Osteocyte (in vitro differentiated cells): ENCODE measurements at places on chromosomes 2 and 18. TPM values are rescaled to one million over a fixed set of nuclear protein-coding genes. Genes with fewer than 3 reads are reported as not detected.

GRCh38 chr2:98545591-98545990, 62.7 kb downstream of the COA5 start:
- no peak for DNase-seq

GRCh38 chr2:213107728-213108127, 43.7 kb downstream of the IKZF2 start:
- no peak for DNase-seq

DNA sequence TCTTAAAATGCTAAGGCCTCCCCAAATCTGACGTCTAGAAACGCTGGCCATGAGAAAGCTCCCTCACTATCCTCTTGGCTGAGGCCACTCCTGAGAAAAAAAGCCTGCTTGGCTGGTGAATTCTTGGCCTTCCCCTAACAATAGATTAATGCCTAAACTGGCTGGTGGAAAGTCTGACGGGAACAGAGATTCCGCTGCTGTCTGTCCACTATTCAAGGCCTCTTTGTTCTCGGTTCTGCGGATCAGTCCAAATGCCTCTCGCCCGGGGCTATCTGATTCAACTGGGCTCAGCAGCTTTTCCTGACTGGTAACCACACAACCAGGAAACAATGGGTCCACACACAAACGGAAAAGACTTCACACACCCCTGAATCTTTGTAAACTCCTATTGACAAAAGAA, 27.2 kb downstream of the PXDN start:
- DNase-seq = peak; percentile 34

DNA sequence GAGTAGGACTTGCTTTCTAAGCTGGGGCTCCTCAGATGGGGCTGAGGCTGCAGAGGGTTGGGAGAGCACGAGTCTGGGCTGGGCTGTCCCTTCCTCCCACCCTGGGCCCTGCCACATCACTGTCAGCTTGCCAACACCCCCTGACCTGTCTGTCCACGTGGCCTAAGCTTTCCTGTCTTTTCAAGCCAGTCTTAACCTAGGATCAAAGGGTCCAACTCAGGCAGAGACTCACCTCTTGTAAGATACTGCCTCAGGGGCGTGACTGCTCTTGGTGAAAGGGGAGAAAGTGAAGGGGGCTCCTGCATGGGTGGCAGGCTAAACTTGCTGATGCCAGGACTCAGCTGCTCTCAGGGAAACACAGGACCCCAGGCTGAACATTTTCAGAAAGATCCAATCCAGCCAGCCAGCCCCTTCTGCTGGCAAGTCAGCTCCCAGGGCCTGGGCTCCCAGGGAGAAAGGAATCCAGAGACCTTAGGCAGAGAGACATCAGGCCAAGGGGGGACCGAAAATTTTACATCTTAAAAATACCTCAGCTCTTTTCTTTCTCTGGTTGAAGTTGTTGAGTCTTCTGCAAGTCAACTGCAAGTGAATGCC, 144.2 kb upstream of the ID2 start:
- no peak for DNase-seq

- DNase-seq = no peak
These were observed 373.3 kb upstream of the GALNT5 start for GRCh38 chr2:156884216-156884615.

The LOXL3 gene
- total RNA-seq = 58.1 and 62.1 TPM in 2 replicates

DNA sequence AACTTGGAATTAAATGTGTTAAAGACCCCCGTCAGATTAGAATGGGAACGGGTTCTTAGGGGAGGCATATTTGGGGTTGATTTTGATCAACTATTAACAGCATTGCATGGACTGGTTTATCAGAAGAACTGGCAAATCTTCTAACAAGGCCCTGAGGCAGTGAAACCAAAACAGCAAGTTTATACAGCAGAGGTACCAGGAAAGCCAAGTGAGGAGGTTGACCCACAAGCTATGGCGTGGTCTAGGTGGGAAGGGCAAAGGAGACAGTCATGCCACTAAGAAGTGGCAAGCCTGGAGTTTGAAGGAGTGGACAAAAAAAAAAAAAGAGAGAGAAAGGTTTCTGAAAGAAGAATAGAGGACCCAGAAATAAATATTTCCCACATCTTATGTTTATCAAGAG, 187.0 kb downstream of the MREG start:
- DNase-seq = no peak

The SLC9A4 gene
- total RNA-seq = not detected in 2 replicates

DNA sequence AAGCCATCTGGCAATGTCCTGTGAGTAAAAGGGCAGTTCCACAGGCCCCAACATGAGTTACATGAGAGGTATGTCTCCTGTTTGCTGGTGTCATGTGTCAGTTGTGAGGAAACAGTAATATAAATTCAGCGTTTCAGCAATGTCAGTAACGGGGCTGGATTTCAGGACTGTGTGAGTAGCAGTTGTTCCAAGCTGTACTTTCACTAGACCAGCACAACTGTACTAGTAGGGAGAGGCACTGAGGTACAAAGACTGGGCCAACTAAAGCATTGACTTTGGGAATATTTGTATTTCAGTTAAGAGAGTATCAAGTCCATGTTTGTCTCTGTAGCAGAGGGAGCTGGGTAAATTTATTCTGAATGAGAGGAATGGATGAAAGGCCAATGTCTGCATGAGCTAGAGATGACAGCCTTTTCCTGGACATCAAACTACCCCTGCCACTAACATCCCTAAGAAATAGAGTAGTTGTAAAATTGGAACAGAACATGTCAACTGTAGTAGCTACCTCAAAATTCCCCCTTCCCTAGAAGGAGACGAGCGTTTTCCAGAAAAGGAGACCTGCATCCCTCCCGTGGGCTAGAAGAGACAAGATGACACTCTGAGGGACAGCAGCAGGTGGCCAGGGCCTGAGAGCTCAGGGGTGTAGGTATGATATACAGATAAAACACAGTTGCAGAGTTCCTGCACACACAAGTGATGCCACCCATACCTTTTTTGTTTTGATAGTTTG, 24.4 kb downstream of the EIF4E2 start:
- DNase-seq = no peak

The EGR4 gene
- not detected in 2 replicates for total RNA-seq

The ARMC9 gene
- total RNA-seq = 178 and 204 TPM in 2 replicates

GRCh38 chr2:85310330-85310729, 17.5 kb downstream of the TGOLN2 start:
- no peak for DNase-seq

The RNF125 gene
- total RNA-seq = 0.13 and 0.29 TPM in 2 replicates

DNA sequence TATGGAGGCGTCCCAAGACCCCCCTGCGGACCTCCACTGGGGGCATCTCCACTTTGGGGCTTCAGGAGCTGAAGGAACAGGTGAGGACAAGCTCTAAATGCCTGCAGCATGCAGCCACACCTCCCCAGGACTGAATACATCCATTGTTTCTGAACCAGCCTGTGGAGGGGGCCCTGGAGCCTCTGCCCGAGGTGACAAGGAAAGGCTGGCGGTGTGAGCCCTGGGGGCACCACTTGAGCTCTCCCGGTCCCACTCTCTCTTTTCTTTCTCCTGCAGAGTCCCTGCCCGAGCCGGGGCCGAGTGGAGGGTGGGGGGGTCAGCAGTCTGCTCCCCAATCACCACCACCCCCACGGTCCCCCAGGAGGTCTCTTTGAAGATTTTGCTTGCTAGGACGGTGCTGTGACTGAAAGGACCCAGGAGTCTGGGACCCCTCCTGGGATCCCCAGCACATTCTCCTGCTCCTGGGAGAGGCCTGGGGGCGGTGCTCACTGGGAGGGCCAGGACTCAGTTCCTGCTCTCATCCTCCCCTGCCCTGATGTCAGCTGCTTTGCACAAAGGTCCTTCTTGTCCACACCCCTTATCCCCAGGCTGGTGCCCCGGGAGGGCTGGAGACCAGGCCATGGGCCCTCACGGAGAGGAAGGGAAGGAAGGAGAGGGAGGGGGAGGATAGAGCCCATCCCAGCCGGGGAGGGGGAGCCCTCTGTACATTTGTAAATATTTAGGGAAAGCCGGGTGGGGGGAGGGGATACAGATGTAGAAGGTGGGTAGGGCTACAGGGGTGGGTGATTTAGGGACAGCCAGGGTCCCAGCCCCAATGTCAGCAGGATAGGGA, 5.7 kb downstream of the CHPF start:
- DNase-seq = no peak

GRCh38 chr2:110843496-110843895, 111.1 kb downstream of the ACOXL start:
- DNase-seq = no peak

The CAB39 gene
- total RNA-seq = 40.8 and 43.2 TPM in 2 replicates

DNA sequence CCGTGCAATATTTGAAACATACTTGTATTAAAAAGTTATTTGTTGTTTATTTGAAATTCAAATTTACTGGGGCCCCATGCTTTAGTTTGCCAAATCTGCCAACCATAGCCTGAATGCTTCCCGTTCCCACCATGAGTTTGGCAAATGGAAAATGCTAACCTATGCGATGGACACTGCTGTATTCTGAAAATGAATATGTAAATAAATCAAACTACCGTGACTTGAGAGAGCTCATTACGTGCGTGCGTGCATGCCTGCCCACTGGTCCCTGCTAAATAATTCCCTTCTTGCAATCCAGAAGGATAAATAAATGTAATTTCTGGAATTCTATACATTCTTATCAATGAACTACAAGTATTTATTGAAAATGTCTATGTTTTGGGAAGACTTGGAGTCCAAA, 3.2 kb downstream of the BOD1L2 start:
- no peak for DNase-seq

GRCh38 chr2:200042944-200043343, 87.6 kb downstream of the MAIP1 start:
- no peak for DNase-seq

The COL6A3 gene
- 143 and 159 TPM in 2 replicates for total RNA-seq

GRCh38 chr18:68435581-68435980, 279.3 kb downstream of the TMX3 start:
- DNase-seq = no peak

- DNase-seq = no peak
These were observed 25.9 kb downstream of the ROCK1 start for GRCh38 chr18:21085579-21086166.

The MREG gene
- 2.8 and 4.0 TPM in 2 replicates for total RNA-seq

The LNPK gene
- 33.5 and 34.7 TPM in 2 replicates for total RNA-seq

DNA sequence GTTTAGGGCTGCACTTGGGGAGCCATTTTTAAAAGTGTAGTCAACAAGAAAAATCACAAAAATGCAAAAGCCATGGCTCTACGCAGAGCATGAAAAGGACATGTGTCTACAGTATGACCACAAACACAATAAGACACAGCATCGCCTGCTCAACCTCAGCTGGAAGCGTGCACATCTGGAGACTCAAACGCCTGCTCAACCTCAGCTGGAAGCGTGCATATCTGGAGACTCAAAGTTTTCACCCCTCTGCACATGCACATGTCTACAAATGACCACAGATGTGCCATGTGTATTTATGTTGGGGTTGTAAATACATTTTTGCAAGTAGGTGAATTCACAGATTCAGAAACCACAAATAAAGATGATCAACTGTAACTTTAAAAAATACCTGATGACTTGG, 196.9 kb downstream of the DOK6 start:
- DNase-seq = no peak

- no peak for DNase-seq
These were observed 1377.0 kb downstream of the SUCLG1 start for GRCh38 chr2:83081826-83082690.

DNA sequence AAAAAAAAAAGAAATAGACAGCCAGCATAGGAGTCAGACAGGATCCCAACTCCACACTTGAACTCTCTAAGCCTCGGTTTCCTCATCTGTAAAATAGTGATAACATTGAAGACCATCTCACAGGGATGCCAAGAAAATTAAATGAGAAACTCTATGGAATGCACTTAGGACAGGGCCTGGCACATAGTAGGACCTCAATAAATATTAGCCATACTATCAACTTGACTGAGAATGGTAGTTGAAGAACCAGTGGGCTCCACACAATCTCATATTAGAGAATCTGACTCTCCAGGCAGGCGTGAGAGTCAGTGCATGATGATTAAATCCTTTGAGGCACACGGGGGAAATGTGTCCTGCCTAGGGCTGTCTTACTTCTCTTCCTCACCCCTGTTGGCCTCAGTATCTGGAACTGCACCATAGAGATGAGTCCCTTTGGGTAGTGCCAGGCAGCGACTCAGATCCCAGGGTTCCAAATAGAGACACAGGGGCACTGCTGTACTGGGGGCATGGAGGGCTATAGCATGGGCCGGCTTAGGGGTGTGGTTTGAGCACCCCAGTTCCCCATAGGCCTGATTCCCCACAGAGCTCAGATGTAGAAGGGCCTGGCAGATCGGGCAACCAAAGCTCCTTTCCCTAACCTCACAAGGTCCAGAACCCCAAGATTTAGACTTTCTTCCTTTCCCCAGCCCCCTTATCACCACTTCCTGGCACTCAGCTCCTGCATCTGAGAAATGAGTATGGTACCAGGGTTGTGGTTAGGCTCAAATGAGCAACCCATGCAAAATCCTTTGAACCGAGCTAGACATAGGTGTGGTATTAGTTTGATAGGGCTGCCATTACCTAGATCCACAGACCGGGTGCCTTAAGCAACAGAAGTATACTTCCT, 51.3 kb upstream of the CAB39 start:
- DNase-seq = no peak
